ENCODE measurements at places on chromosomes 11 and 22. TPM values are rescaled to one million over a fixed set of nuclear protein-coding genes. Genes with fewer than 3 reads are reported as not detected.

Gene KRTAP5-9
- total RNA-seq = not detected

DNA sequence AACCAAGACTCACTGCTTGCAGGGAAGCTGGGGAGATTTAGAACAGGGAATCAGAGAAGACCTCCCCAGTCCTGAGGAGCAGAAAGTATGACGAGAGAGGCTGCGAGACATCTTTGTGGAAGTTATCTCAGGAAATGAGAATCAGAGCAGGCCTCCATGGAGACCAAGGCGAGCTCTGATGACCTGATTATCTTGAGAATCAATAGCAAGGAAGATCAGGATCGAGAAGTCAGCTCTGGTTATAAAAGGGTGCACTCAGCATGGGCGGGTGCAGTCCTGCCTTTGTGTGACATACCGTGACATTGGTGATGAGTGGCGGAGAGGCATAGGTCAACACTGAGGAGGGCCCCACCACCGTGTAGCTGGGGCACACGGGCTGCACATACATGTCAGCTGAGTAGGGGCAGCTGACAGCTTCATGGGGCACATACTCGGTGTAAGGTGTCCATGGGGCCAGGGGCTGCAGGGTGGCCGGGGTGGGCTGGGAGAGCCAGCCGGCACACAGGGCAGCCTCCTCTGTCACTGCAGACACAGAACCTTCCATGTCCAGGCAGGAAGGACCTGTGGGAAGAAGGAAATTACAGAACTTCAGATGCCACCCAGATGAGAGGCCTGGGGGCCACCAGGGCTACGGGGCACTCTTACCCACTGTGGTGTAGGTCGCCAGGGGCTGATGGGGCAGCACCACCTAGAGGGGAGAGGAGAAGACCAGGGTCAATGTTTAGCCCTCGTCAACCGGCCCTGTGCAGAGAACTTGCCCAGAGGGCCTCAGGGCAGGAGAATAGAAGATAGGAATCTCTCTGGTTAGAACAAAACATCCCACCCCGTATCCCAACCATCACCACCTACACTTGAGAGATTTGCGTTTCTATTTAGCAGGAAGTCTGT, 21.7 kb downstream of the POU2AF1 start:
- no peak for DNase-seq

DNA sequence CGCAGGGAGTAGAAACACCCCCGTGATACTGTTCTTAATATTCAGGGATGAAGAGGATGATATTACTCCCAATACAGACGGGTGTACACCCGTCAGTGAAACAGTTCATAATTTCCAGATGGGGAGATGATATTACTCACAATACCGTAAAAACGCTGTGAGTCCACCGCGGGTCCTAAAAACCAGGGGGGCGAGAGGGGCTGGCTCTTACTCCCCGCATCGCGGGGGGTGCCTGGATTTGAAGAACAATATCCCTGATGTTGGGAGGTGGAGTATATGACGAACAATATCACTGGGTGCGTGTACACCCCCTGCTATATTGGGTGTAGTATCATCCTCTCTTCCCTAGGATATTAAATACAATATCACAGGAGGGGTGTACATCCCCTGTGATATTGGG, 20.5 kb upstream of the APOL5 start:
- DNase-seq = no peak

GRCh38 chr11:65579291-65579690, 3.4 kb downstream of the EHBP1L1 start:
- no peak for DNase-seq
